ENCODE measurements at places on chromosomes 4 and X.

DNA sequence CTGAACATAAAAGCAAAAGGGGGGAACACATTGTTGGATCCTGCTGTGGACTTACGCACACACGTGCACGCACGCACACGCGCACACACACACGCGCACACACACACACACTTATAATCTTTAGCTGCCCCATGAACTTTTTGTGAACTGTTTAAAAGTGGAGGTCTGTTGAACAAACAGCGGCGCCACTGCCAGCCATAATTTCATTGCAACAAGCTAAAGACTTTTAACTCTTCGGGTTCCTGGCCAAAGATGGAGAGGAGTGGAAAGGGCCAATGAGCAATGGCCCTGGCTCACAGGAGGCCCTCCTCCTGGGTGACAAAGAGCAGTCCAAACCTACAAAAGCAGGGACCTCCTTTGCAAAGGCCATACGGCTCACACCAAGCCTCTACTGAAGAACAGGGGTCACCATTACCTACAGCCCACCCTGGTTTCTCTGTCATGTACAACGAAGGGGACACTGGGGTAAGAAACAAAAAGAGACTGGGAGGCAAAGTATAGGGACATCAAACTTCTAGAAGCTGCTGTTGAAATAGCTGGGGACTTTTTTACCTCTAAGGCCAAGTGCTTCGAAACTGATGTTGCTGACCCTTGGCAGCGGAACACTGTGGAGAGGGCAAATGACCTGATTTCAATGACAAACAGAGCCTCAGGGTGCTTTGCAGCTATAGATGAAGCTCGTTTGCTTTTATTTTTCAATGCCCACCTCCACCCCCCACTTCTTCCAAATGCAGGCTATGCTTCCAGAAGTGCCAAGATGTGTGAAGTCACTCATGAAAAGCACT lies 16.7 kb downstream of the BCOR start:
- no peak for DNase-seq

DNA sequence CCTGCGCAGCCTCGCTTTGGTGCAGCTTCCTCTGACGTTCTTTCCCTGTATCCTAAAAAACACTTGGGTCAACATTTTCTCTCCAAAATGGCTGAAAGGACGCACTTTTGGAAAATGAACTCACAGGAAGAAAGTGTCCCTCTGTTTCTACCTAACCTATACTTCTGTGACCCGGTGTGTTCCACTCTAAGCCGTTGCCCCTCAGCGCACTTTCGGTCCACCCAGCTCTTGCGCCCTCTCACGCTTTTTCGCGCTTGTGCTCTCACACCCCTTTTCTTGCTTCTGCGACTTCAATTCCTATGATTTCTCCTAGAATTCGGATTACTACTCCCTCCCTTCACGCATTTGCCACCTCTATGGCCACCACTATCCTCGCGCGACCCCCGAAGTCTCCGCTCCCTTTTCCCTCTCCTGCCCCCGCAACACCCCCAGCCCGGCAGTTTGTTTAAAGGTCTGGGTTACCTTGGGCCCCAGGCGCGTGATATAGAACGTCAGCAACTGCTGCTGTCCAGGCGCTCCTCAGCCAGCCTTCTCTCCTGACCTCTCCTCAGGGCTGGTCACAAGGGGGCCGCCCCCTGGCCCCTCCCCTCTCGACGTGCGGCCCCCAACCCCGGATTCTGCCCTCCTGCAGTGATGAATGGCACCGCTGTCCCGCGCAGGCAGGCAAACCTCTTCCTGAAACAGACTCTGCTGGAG lies at the start of gene USP51:
Gene USP51 (minus strand): TSS at position 535 of the 696 bp plus-strand sequence. CDS start 909 bp downstream, outside the sequence.
- DNase-seq: no peak

GRCh38 chr4:1502976-1503375 lies 96.7 kb upstream of the NKX1-1 start:
- no peak for DNase-seq

DNA sequence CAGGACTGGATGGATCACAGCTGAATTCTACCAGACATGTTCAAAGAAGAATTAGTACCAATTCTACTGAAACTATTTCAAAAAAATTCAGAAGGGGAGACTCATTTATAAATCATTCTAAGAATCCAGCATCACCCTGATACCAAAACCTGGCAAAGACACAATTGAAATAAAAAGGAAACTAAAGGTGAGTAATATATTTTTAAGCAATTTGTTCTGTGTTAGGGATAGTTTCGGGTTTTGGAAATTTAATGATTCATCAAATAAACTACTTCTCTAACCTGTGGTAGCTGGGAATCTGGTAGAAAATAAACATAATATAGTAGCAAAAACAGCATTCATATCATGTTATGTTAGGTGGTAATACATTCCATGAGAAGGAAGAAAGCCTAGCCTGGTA lies 662.2 kb upstream of the BOD1L1 start:
- peak; percentile 58 for DNase-seq

- DNase-seq: no peak
Observed at GRCh38 chrX:109409181-109409580, 72.7 kb downstream of the GUCY2F start.

- DNase-seq: no peak
Observed at GRCh38 chr4:61866378-61867030, 666.4 kb downstream of the ADGRL3 start.

DNA sequence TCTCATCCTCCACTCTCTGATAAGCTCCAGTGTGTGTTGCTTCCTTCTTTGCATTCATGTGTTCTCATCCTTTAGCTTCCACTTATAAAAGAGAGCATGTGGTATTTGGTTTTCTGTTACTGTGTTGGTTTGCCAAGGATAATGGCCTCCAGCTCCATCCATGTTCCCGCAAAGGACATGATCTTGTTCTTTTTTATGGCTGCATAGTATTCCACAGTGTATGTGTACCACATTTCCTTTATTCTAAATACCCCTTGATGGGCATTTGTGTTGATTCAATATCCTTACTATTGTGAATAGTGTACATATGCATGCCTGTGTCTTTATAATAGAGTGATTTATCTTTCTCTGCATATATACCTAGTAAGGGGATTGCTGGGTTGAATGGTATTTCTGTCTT lies 155.1 kb downstream of the DCK start:
- DNase-seq: no peak

DNA sequence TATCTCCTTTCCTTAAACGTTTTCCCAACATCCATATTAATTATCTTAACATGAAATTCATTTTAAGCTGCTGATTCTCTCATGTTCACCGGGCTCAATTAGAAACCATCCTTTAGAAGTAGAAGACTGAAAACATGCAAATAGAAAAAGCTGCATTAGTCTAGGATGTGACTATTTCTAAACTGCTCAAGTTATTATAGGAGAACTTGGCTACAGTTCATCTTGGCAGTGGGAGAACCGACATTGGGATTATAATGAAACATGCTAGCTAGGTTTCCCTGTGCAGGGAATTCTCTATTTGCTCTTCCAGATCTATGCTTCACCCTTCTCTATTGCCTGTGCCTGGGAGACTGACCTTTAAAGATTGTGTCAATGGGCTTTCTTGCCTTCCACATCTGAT lies 151.0 kb upstream of the PPARGC1A start:
- DNase-seq: no peak

DNA sequence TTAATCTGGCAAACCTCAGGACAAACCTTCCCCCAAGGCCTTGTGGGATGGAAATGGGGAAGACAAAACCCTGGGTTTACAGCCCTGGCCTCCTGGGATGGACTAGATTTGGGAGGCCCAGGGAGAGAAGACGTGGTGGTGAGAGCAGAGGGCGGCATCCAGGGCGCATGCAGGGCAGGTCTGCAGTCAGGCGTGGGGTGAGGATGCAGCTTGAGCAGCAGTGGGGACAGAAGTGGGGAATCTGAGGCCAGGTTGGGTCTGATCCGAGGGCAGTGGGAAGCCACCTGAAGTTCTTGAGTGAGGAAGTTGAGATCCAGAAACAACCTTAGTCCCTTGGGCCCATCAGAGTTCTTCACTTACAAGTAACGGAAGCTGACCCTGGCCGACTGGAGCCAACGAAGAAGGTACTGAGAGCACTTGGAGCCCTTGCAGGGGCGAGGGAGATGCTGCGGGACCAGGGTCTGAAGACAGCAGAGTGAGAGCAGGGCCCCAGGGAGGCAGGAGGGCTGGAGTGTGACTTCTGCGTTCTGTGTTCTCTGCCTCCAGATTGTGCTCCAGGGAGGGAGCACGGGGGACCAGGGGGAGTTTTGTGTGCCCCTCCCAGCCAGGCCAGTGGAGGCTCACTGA lies 42.0 kb upstream of the GPR78 start:
- DNase-seq: no peak

DNA sequence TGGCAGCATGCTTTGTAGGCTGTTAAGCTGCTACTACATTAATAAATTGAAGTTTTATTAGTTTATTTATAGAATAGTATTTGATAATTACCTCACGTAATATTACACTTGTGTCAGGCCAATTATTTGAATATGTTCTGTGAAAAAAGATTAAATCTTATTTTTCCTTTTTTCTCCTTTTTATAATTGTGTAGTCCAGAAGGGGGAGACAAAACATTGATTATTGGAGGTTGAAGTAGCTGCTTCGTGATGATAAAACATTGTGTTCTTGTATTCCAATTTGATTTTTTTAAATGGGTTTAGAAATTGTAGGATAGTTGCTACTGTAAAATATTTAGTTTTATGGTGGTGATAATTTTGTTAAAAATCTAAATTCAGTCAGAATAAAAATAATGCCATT lies 85.7 kb downstream of the DIAPH2 start:
- DNase-seq: peak; percentile 10

DNA sequence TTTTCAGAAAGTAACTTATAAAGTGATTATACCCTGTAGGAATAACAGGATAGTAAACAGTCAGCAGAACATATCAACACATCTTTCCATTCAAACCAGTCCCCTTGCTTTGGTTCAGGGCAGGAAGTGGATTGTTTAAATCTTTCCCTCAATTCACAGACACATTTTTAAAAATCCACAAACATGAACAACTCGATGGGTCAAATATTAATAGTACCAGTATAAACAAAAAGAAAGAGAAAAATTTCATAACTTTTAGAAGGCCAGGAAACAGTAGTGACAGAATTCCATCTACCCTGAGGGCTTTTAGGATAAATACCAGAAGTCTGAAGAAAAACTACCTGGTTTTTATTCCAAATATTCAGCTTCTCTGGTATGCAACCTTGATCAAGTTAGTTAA lies 1072.8 kb upstream of the PABPC4L start:
- no peak for DNase-seq

- no peak for DNase-seq
Observed at GRCh38 chr4:152938237-152938947, 2.3 kb downstream of the FHDC1 start.

- no peak for DNase-seq
Observed at GRCh38 chr4:154424810-154425484, 66.7 kb downstream of the DCHS2 start.

GRCh38 chrX:45842207-45842925 lies 641.7 kb upstream of the DIPK2B start:
- DNase-seq: no peak

- DNase-seq: no peak
Observed at GRCh38 chrX:643241-643595, 12.6 kb downstream of the SHOX start.

GRCh38 chr4:47462799-47463234 lies 685 bp downstream of the COMMD8 start:
- no peak for DNase-seq

- DNase-seq: peak; percentile 53
Observed at GRCh38 chrX:7133050-7133440, 14.5 kb upstream of the STS start.

DNA sequence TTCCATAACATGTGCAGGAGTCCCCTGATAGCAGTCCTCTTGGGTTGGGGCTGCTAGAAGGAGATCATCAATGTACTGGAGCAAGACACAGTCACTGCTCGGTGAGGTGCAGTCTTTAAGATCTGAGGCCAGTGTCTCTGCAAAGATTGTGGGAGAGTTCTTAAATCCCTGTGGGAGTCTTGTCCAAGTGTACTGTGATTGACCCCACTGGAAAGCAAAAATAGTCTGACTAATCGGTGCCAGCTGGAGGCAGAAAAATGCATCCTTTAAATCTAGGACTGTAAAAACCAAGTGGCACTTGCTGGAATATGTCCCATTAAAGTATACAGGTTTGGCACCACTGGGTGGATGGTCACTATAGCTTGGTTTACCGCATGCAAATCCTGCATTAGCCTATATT lies 31.1 kb downstream of the SULT1E1 start:
- DNase-seq: peak; percentile 56

DNA sequence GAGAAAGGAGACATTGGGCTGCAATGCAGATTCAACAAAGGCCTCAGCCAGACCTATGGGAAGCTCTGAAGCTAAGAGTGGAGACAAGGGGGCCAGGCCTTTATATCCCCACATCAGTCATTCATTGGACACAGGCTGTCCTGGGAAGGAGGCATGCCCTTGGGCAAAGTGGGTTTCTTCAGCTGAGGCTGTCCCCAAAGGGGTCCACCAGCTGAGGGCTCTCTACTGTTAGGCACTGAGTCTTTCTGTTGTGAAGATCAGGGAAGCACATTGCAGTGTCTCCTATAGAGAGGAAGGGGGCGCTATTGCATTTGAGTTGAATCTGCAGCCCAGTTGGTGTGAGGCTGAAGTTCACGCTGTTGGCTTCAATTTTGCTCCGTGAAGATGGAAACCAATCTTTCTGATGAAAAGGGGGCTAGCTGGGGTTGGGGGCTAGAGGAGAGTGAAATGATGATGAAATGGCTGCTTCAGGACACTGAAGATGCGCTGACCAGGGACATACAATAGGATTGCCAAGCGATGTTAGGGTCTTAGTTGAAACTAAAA lies 48.0 kb downstream of the SLC25A5 start:
- DNase-seq: peak; percentile 54

- no peak for DNase-seq
Observed at GRCh38 chr4:185171373-185172071, 28.5 kb downstream of the SLC25A4 start.

DNA sequence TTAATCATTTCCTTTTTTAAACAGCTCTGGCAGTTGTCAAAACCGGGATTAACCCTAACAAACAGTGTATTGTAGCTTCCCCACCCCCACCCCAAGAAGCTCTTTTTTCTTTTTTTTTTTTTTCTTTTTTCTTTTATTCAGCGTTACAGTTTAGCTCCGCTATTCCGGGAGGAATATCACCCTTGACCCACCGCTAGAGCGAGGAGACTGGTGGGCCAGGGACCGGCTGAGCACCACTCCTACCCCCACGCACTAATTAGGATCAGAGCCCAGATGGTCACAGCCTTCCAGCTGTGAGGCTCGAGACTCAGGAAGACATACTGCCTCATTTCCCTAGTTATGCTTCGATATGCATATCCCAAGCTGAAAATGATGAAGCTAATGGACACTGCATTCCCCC lies 2.0 kb downstream of the PARM1 start:
- DNase-seq: no peak

DNA sequence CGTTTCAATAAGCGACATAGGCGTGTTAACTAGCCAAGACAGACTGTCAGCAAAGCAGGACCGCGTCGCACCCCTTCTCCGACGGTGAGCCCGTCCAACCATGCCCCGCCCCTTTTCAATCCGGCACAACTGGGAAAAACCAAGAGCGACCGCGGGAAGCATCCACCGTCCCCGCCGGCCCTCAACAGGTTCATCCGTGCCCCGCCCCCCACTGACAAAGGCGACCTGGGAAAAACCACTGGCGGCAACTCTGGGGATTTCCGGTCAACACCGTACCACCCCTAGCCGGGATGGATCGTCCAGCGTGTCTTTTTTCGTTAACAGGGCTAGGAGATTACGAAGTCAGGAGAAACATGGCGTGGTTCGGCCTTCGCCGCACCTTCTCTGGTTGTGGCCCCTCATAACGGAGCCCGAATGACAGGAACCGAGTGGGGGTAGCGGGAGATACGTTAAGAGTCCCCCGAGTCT lies 377 bp downstream of the TIMM17B start:
- peak; percentile 70 for DNase-seq
